Jurkat, Clone E6-1 (cell line): ENCODE measurements at places on chromosomes 12 and 14.

DNA sequence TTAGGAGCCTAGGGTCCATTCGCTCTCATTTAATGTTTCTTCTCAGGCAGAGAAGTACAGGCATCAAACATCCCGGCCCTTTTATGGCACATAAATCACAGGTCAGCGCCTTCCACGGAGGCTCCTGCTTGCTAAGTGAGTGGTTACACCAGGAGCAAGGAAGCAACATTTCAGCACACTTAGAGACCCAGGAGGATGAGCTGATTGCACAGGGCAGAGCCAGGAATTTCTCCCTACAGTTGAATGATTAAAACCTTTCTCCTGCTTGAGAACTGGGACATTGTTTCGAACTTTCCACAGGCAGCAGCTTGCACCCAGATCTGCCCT, 233.4 kb downstream of the SPTSSA start:
- DNase-seq = no peak

GRCh38 chr12:54161481-54162437, 27.0 kb downstream of the SMUG1 start:
- no peak for DNase-seq

DNA sequence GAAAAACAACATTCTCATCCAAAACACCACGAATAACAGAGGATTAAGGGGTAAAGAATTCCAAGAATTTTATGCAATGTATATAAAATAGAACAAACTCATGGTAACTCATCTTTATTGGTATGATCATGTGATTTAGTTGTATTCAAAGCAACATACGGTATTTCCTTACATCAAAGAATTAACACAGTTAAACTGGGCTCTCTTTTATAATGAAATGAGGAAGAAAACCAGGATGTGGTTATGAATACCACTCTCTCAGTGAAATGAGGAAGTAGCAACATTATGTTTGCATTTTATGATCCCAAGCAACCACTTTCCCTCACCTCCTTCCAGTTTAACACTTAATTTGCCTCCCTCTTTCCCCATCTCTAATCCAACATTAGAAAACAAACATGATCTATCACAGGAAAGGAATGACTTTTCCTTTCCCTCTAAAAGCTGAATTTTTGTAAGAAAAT, 22.9 kb downstream of the SPTLC2 start:
- DNase-seq = peak; percentile 70

GRCh38 chr12:8475508-8476203, 19.9 kb downstream of the CLEC6A start:
- no peak for DNase-seq

DNA sequence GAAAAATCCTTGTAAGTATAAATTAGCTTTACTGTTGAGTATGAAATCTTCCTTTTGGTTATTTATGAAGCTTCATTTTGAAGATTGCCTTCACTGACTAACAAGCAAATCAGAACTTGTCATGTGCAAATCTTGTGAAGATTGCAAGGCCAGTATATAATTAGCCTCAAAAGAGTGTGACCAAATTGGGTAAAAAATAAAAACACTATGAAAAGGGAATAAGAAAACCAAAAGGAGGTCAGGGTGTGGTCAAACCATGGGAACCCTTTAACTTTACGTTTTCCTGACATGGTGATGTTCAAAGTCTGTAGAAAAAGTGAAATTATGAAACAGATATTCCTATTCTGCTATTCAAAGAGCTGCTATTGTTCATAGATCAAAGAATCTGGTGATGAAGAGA, 230.3 kb downstream of the BCAT1 start:
- DNase-seq = no peak

DNA sequence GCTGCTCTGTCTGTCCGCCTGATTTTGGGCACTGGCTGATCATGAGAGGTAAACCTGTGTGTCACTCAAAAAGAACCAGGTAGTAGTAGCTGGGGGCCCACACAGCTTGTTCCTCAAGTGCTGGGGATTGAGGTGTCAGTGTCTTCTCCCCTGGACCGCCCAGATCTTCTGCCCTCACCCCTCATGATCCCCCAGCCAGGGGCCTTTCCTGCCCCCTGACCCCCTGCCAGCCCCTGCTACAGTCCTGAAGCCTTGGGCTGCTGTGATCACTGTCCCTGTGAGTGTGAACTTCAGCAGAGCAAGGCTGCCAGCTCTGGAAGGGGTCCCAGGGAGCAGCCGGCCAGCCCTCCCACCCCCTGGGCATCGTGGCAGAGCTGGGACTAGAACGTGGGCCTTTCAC, 11.4 kb downstream of the WSCD2 start:
- DNase-seq = no peak

- DNase-seq = no peak
Measured at GRCh38 chr12:6494968-6495367, 1.1 kb downstream of the NCAPD2 start.

DNA sequence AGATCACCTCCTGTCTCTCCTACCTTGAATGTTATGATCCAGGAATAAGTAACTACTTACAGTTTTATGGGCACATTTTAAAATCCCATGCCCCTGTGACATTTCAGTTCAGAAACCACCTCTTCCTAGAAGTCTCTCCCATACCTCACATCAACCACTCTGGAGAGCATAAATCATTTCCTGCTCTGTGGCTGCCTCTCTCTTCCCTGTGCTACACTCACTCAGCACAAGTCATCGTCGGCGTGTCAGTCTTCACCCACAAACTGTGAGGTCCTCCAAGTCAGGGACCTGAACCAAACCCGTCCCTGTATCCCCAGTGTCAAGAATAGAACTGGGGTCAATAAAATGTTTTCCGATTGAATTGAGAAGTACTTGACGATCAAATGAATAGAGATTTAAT, 863.3 kb downstream of the BCL11B start:
- no peak for DNase-seq

GRCh38 chr12:28869197-28869596, 279.9 kb upstream of the FAR2 start:
- no peak for DNase-seq

DNA sequence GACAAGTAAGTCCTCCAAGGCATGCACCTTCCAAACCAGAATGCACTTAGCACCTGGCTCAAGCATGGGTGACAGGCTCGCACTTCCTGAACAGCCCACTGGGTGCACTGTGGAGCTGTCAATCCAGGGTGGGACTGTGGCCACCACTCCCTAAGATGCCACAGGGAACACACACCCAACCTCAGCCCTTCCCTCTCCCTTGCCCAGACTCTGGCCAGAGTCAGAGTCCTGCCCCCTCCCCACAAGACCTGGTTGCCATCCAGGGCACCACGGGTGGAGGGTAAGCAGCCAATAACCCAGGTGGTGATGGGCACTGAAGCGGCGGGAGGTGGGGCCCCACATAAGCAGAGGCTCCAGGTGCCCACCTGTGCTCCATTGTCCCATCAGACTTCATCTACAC, 160.6 kb downstream of the MYRFL start:
- DNase-seq = peak; percentile 2

DNA sequence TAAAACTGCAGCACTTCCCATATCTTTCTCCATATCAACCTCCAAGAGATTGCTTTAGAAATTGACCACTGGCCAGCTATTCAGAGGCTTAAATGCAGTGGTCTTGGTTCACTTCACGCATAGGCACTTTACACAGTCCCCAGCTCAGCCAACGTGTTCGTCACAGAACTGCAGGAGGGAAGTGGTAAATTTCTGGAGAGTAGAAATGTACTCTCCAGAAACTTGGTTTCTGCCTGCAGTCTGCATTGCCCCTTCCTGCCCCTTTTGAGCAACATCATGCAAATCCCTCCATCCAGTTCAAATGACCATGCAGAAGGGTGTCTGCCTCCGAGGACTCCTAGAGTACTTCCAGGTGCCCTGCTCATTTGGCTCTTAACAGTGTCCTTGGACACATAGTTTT, 42.7 kb upstream of the NEDD1 start:
- DNase-seq = no peak

DNA sequence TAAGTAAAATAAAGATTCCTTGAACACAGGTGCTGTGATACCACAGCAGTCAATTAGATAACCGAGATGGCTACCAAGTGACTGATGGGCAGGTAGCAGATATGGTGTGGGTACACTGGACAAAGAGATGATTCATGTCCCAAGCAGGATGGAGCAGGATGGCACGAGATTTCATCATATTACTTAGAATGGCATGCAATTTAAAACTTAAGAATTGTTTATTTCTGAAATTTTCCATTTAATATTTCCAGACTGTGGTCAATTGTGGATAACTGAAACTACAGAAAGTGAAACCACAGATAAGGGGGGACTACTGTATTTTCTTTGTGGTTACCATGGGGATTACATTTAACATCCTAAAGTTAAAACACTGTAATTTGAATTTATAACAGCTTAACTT, 7.5 kb upstream of the ZFP36L1 start:
- no peak for DNase-seq

GRCh38 chr12:99766408-99766807, 118.9 kb downstream of the GARIN6 start:
- DNase-seq = no peak

- no peak for DNase-seq
Measured at GRCh38 chr14:68137704-68138619, 318.4 kb downstream of the RAD51B start.

GRCh38 chr14:61474701-61475100, 153.3 kb downstream of the PRKCH start:
- DNase-seq = no peak

DNA sequence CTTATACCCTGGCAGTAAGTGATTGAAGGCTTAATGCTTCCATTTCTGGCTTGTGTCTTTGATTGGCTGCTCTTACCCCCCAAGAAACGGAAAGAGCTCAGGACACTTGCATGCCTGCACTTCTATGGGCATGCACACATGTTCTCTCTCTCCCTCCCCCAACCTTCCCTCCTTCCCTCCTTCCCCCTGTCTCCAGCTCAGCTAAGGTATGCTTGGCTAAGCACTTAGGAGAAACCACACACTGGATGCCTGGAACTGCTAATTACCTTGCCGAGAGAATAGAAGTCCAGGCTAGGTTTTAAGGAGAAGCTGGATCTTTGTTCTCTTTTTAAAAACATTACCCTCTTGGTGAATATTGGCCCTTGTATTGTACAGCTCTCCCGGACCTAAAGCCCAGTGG, 1072.8 kb upstream of the TMEM132C start:
- DNase-seq = no peak

DNA sequence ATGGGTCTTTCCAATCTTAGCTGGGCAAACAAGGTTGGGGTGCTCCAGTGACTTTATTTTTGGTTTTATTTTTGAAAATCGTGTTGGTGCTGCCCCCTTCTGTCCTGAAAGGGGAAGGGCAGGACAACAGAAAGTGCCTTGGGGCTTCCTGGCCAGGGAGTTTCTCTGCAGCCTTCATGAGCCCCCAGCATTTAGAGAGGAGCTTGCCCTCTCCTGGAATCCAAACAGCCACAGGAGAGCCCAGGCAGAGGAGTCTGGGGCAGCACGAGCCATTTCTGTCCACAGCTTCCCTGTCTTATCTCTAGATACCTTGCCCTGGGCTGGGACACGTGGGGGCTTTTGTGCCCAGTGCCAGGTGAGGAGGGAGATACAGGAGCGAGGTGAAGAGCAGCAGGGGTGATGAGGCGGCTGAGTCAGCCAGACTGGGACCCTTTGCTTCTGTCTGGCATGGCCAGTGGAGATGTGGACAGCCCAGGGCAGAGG, 4.4 kb upstream of the C1RL start:
- DNase-seq = peak; percentile 42

DNA sequence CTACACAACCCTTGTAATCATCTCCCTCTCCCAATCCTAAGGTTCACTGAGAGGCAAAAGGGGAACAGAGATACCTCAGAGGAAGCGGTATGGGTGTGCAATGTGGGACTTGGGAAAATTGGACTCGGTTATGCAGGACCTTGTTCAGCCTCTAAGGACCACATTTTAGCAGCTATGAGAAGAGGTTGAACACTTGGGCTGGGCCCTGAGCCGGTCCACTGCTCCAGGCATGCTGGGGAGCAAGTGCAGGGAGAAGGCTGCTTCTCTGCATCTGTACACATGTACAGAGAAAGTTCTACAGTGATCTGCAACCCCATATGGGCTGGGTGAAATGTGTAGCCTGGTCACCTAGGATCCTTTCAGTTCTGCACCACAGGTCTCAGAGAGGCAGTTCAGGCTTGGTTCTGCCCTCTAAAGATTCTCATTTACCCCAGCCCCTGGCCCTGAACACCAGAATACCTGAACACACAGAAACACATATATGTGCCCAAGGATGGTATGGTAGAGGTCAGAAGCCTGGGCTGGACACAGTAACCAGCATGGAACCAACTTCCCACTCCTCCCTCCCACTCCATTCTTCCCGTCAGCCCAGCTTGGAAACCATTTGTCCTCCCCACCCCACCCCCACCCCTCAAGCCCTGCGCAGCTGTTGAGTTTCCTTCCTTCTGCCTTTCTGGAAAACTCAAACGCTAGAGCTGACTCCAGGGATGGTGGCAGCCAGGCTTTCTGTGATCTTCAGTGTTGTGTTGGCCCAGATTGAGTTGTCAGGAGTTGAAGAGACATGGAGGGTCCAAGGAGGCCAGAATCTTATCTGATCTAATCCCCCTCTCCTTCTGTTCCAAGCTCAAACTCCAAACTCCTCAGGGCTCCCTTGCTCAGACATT, 10.4 kb downstream of the HOXC5 start:
- DNase-seq = no peak

DNA sequence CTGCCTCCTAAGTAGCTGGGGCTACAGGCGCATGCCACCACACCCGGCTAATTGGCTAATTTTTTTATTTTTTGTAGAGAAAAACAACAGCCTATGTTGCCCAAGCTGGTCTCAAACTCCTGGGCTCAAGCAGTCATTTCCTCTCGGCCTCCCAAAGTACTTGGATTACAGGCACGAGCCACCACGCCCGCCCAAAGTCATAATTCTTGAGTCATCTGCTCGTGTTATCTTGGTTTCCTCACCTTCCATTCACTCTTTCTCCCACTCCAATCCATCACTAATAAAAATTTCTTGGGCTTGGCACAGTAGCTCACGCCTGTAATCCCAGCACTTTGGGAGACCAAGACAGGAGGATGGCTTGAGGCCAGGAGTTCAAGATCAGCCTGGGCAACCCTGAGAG, 32.0 kb downstream of the ITGA7 start:
- DNase-seq = no peak

- peak; percentile 41 for DNase-seq
Measured at GRCh38 chr12:3453990-3454680, 36.9 kb upstream of the PRMT8 start.

DNA sequence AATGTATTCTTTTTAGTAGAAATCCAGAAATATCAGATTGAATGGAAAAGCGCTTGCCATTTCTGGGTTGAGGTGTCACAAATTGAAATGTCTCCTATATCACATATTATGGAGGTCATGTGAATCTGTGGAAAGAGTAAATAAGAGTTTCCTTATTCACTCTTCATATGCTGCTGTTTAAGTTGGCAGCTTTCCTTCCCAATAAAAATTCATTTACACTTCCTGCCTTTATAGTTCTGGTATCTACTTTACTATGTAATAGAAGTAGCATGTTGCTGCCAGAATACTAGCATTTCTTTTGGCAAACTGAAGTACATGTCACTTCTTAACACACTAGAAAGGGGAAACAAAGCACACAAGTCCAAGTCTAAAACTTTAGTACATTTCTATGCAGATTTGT, 60.8 kb downstream of the SDR9C7 start:
- no peak for DNase-seq

- DNase-seq = no peak
Measured at GRCh38 chr12:29929295-29929694, 145.6 kb upstream of the TMTC1 start.
